CD4-positive, alpha-beta T cell treated with Interleukin-6 at 100 ng/mL for 8 hours (primary cell): ENCODE measurements at places on chromosomes 5 and 9.

DNA sequence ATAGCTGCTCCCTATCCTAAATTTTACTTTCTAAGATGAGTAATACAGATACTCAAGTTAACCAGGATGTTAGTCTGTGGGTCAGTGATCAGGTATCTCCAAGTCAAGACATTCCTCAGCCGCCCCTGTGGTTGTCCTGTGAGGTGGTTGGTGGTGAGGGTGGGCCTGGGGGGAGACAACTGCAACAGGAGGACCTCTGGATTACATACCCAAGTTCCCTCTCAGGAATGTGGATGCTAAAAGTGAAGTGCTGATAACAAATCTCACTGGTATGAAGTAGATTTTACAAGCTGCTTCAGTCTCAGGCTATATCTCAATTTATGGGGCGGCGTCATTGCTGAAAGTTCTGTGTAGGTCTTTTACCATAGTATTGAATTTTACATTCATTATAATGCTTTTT is 38.3 kb downstream of the SLC1A3 start:
- DNase-seq: no peak

GRCh38 chr9:7963026-7963425 is 163.4 kb upstream of the DMAC1 start:
- DNase-seq: no peak

DNA sequence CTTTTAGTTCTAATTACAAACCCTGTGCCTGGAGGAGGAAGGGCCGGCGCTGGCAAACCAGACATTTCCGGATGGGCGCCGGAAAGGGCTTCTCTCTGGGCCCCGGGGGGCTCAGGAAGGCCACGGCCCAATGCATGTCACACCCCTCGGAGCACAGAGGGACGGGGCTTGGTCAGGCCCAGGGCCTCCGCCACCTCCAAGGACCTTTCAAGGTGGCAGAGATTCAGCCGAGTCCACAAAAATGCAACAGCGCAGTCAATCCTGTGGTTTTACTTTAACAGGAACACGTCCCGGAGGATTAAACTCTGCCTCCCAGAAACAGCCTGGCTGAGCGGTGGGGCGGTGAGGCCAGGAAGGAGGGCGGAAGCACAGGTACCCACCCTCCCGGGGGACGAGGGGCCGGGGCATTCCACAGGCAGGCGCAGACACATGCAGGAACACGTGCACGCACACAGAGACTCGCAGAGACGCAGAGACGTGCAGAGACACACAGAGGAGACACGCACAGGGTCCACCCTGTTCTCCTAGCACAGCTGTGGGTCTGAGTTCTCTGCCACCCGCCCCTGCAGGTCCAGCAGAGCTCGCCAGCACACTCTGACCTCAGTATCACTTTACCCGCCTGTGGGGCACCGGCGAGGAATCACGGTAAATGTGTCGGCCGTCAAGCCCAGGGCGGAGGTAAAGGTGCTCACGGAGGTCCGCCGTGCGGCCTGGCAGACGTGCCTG is 23.0 kb downstream of the SLC9A3 start:
- no peak for DNase-seq

DNA sequence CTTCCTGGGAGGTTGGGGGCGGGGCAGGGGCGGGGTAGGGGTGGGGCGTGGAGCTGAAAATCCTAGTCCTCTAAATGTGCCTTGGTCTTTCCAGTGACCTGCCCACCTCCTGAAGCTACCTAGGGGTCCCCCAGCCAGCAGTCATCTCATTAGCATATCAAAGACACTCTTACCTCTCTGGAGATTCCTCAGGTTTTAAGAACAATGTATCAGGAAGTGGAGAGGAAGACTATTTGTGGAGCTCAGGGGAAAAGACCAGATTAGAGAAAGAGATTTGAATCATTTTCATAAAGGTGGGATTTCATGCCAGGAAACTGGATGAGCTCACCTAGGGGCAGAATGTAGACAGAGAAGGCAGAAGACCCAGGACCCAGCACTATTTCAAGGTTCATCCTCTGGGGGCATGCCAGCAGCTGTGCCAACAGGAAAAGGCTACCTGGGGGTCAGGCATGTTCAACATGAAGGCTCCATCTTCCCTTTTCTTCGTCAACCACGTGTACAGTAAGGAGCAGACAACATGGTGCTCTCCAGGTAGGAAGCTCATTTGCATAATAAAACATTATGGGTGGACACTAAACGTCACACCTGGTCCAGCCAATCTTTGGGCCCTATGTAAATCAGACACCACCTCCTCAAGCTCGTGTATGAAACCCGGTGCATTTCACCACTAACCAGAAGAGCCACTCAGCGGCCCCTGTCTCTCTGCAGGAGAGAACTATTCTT is 6.9 kb downstream of the GMCL2 start:
- DNase-seq: no peak

- no peak for DNase-seq
Measured at GRCh38 chr5:168318240-168318639, 26.8 kb downstream of the WWC1 start.
